Left forelimb (tissue), 1 donor: ENCODE measurements at places on chromosomes 4 and X.

DNA sequence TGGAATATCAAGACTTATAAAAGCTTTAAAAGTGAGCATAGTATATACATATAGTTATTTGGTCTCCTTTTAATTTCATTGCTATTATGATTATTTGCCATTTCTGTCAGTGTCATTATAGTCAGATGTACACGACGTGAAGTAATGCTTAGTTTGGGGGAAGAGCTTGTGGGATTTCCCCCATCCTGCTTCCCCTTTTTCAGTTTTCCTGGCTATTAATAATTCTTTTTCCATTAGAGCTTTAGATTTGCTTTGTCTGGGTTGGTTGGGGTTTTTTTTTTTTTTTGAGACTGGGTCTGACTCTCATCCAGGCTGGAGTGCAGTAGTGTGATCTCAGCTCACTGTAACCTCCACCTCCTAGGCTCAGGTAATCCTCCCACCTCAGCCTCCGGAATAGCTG lies 5.4 kb downstream of the ABCE1 start:
- no peak for DNase-seq

GRCh38 chrX:39576041-39576872 lies 521.5 kb downstream of the BCOR start:
- no peak for DNase-seq

GRCh38 chrX:13051529-13052172 lies 7.2 kb upstream of the FAM9C start:
- DNase-seq = no peak

- no peak for DNase-seq
Observed at GRCh38 chr4:168309781-168310180, 8.8 kb downstream of the DDX60 start.

DNA sequence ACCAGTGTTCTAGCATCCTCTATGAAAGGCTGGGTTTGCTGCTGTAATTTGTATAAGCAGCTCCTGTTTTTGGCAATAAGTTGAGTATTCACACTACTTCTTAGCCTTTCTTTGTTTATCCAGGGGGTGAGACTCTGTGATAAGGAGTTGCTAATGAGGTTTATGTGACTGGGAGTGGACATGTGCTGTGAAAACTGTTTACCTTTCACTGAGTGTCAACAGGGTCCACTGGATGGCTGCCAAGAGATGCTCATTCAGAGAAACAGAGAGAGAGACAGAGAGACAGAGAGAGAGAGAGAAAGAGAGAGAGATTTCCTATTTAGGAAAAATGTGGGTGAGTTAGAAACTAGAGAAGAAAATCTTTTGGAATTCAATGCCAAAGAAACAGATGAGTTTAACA lies 233.9 kb downstream of the CHIC2 start:
- no peak for DNase-seq

- DNase-seq = no peak
Observed at GRCh38 chr4:4766564-4766963, 92.9 kb upstream of the MSX1 start.

DNA sequence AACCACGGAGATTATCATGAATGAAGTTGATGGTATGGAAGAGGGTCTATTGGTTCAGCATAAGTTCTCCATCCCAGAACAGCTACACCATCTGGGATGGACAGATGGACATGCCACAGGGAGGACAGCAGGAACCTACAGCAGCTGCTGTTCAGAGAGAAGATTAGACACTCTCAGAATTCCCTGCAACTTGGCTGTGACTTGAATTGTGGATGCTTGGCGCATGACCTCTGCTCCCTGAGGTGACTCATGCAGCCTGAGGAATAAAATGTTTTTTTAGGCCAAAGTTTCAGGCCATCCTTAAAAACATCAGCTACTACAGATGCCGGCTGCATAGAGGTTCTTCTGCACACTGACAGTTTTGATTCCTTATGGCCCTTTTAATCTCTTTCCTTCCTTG lies 97.3 kb downstream of the RS1 start:
- no peak for DNase-seq

GRCh38 chr4:88163336-88163735 lies 4.9 kb upstream of the ABCG2 start:
- no peak for DNase-seq

DNA sequence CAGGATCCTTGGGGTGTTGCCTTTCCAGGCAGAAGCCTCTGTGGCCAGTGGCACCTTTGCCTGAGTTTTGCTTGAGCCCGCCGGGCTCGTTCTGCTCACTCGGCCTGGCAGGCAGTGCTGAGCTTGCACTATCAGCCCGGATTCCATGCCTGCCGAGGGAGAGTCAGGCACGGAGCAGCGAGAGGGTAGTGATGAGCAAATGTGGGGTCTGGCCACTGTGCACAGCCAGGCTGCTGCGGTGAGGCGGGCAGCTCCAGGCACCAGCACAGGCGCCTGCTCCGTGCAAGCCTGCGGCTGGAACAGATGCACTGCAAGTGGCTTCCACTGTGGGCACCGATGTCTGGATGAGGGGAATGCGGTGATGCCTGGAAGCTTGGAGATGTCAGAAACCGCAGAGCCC lies 619.2 kb downstream of the RAPGEF2 start:
- no peak for DNase-seq

- no peak for DNase-seq
Observed at GRCh38 chr4:122341886-122342285, 36.9 kb upstream of the ADAD1 start.

- no peak for DNase-seq
Observed at GRCh38 chr4:744212-744841, 38.7 kb downstream of the PCGF3 start.

- DNase-seq = no peak
Observed at GRCh38 chr4:79081973-79082372, 142.7 kb upstream of the PAQR3 start.

DNA sequence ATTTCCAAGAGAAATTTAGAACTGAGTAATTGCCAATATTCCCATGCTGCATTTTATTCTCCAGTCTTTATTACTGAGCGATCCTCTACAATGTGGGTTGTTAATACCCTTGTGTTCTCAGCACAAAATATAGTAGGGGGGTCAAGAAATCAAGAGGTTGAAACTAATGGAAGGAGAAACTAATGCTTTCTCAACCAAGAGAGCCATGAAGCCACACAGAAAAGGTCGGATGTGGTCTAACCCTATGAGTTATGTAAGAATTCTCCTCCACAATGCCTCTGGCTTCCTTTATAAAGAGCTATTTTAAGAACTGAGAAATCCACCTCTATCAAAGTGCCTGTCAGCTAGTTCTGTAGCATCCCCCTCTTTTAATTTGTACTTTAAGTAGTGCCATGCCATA lies 268.5 kb downstream of the CHIC1 start:
- DNase-seq = no peak

DNA sequence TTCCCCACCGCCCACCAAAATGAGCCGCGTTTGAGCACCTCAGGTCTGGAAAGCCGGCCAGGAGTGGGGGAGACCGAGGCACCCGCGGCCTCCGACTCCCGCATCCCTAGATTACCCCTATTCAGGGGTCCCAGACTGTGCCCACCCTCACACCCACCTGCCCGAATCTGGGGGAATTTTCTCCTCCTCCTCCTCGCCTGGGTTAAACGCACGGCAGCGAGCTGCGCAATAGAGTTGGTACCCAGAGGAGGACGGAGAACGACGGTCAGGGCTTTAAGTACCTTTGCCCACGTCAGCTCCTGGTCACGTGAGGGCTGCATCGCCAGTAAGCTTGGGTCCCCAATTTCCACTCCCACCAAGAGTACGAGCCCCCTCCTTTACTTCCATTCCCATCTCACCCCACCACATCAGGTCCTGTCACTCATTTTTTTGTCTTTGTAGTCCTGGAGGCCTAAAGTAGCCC lies at the start of gene ARMCX2:
ARMCX2 (minus strand) TSS at position 250 of the 463 bp plus-strand sequence. CDS start 2,262 bp downstream, outside the sequence.
- DNase-seq = peak; percentile 71

- DNase-seq = no peak
Observed at GRCh38 chrX:152038804-152039203, 64.3 kb upstream of the GABRE start.

GRCh38 chrX:43552156-43552555 lies 103.9 kb upstream of the MAOA start:
- no peak for DNase-seq

DNA sequence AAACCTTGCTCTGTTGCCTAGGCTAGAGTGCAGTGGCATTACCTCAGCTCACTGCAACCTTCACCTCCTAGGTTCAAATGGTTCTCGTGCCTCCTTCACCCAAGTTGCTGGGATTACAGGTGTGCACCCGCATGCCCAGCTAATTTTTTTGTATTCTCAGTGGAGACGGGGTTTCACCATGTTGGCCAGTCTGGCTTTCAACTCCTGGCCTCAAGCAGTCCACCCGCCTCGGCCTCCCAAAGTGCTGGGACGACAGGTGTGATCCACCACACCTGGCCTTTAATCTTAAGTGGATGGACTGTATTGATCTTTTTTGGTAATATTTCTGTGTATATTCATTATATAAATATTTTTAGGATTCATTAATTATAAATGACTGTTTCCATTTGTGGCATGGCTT lies 158.7 kb upstream of the CXorf51A start:
- no peak for DNase-seq

GRCh38 chr4:31194823-31195222 lies 474.7 kb downstream of the PCDH7 start:
- no peak for DNase-seq

- no peak for DNase-seq
Observed at GRCh38 chrX:12979616-12980015, 4.7 kb downstream of the TMSB4X start.

DNA sequence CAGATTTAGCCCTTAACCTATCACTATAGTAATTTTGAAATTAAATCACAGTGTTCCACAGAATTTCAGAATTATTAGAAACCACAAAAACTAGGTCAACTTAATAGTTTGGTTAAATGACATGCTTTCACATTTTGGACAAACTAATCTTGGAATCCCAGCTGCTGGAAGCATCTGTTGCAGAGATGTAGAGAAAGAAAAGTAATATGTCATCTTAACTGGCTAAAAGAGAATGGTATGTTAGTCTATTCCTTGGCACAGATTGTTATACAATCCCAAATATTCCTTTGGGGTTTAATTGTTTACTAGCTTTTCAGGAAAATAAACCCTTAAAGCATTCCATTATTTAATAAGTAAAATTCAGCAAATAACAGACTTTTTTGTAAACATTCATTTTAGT lies 519.9 kb downstream of the IL15 start:
- no peak for DNase-seq

GRCh38 chr4:89316931-89317366 lies 9.3 kb upstream of the GPRIN3 start:
- DNase-seq = no peak

DNA sequence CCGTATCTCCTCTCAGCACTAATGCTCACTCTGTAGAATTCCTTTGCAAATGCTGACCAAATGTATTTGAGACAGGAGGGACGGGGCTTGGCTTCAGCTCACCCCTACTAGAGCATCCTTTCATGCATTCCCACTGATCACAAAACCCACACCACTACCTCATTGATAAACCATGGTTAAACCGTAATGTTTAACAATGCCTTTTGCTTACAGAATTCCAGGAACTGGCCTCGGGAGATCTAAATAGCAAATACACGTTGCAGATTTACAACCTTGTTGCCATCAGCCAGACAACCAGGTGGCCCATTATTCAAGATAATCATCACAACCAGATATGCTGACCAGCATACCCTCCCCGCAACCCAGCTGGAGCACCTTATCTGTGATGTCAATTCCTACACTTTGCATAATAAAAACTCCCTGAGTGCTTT lies 391.9 kb downstream of the KCTD8 start:
- DNase-seq = no peak

- no peak for DNase-seq
Observed at GRCh38 chrX:153984351-153985178, 12.0 kb downstream of the TMEM187 start.

DNA sequence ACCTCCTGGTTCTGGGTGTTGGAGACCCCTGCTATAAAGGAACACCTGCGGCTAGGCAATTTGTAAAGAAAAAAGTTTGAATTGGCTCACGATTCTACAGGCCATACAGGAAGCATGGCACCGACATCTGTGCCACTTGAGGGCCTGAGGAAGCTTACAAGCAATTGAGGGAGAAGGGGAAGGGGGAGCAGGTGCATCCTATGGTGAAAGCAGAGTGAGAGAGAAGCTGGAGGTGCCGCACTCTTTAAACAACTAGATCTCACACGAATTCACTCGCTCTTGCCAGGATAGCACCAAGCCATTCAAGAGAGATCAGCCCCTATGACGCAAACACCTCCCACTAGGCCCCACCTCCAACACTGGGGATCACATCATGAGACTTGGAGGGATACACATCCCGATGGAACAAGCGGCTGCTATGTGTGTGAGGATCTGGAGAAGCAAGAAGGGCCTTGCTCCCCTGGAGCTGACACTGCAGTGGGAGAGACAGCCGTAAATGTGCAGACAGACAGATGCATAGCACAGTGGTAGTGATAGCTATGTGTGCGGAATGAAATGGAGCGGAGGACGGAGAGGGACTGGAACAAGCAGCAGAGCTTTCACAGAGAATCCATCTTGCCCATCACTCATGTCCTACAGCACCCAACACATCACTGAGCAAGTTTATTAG lies 60.7 kb upstream of the HELT start:
- no peak for DNase-seq

- DNase-seq = no peak
Observed at GRCh38 chr4:84389406-84389805, 109.7 kb downstream of the NKX6-1 start.

DNA sequence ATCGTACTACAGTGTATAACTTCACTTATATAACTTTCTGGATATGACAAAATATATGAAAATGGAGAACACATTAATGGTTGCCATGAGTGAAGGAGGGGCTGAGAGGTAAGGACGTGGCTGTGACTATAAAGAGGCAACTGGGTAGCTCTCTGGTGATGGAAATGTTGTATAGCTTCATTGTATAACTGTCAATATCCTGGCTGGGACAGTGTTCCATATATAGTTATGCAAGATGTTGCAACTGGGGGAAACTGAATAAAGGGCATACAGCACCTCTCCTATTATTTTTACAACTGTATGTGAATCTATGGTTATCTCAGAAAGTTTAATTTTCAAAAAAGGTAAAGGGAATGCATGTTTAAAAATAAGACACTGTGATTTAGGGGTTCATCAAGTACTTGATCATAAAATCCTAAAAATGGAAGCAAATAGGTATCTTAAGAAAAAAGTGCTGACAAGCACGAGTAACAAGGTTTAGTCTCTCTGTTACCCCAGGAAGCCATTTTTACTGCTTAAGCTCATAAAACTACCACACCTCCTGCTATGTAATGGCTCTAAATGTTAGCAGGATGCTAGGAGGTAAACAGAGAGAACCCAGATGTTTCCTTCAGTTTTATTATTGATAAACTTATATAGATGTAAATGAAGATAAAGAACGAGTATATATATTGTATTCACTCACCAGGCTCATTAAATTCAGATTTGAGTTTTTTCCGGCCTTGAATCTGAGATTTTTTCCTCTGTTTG lies 34.0 kb downstream of the NAF1 start:
- no peak for DNase-seq

GRCh38 chr4:24195991-24196736 lies 306.3 kb upstream of the PPARGC1A start:
- no peak for DNase-seq
